ENCODE measurements at places on chromosomes 5 and 9.

GRCh38 chr9:99401680-99402504 is 179.8 kb downstream of the SEC61B start:
- DNase-seq: no peak

DNA sequence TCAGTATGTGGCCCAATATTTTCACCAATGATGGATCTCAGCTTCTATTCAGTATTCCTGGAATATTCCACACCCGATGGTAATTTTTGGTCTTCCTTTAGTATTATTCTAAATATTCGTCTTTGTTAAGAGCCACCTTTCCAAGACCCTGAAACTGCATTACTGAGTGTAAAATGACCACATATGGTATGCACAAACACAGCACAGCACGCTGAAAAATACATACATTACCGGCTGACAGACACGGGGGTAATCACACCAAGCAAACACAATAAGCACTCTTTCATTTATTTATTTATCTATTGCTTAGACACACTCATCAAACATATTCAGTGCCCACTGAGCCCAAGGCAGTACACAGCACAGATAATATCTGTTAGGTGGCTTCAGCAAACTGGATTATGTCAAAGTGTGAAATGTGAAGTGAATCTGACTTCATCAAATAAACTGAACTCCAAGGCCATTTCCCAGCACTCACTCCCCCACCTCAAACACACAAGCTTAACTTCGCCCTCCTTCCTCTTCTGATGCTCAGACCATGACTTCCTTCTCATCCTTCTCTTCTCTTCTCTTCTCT is 1637.8 kb upstream of the C9orf72 start:
- DNase-seq: no peak

GRCh38 chr5:139808481-139809330 is 13.1 kb downstream of the PSD2 start:
- peak; percentile 68 for DNase-seq

DNA sequence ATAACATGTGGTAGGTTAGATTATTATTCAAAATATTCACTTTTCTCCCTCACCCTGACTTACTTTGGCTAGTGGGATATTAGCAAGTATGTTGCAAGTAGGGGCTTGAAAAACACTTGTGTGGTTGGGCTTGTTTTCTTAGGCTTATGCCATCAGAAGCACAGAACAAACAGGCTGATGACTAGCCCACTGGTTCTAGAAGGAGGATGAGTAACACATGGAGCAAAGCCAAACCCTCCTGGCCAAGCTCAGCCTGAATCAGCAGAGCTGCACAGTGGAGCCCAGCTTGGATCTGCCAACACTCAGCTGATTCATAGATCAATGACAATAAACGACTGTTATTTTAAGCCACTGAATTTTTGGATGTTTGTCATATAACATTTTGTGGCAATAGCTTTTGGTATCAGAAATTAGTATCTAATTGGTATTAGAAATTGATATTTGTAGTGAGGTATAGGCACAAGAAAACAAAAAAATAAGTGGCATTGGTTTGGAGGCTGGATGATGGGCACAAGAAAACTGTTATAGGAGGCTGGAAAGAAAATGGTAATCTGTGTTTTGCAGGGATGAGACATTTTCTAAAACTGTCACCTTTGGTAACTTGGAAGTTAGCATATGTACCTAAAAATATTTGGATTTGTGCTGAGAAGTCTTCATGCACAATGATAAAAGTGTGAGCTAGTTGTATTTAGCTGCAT is 46.1 kb upstream of the ZBED3 start:
- no peak for DNase-seq

GRCh38 chr9:31146485-31147166 is 1237.8 kb upstream of the ACO1 start:
- no peak for DNase-seq

- no peak for DNase-seq
Observed at GRCh38 chr5:134608555-134608954, 24.1 kb downstream of the SAR1B start.

- no peak for DNase-seq
Observed at GRCh38 chr5:40495237-40495635, 184.5 kb upstream of the PTGER4 start.

- no peak for DNase-seq
Observed at GRCh38 chr5:168274406-168274805, 17.0 kb upstream of the WWC1 start.

GRCh38 chr5:180021900-180022299 is 49.7 kb downstream of the RNF130 start:
- DNase-seq: no peak

- DNase-seq: no peak
Observed at GRCh38 chr5:137706841-137707240, 29.0 kb downstream of the KLHL3 start.

- DNase-seq: no peak
Observed at GRCh38 chr5:173664154-173664526, 47.7 kb upstream of the BOD1 start.

DNA sequence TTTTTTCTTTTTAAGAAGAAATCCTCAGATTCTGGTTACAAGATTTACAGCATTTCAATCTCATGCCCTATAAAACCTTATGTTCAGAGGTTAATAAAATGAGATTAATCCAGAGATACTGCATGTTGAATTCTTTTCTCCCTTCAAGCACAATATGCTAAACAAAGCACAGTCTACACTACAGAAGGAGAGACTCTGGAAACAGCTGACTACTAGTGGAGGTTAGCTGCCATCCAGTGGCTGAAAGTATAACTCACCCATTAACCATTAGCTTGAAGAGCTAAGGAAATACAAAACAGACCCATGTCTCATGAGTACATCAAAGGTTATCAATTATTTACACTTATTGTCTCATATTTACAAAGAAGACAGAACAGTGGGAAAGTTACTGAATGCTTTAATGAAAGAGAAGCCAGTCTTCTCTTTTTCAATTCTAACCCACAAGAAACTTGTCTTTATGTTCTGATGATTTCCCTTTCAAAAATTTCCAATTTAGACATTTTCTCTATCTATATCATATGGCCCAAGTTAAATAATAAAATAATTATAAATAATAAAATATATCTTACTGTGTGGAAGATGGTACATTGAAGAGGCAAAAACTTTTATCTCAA is 12.7 kb upstream of the DNAH5 start:
- no peak for DNase-seq

- no peak for DNase-seq
Observed at GRCh38 chr9:99748676-99749075, 73.0 kb upstream of the NR4A3 start.

DNA sequence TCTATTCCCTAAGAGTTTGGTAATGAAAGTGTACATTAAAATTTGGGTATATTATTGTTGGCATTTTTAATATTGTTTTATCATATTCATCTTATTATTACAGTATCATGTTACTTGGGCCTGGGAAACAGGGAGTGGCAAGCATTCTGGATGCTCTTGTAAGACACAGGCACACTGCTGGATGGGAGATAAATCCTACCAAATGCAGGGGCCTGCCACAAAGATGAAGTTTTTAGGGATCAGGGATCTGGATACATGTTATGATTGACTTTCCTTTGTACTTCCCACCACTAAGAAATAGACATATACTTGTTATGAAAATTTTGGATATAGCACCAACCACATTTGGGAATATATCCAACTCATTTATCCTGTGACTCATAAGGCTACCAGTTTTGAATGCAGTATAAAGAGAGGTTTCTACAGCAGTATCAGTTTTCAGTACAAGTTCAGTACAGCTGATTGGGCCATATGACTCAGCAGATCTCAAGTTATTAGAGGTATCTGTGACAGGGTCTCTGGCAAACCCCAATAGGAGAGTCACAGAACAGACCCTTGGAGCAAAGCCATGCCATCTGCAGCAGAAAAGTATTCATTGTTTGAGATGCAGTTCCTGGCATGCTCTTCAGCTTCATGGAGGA is 360.1 kb downstream of the DMAC1 start:
- no peak for DNase-seq

DNA sequence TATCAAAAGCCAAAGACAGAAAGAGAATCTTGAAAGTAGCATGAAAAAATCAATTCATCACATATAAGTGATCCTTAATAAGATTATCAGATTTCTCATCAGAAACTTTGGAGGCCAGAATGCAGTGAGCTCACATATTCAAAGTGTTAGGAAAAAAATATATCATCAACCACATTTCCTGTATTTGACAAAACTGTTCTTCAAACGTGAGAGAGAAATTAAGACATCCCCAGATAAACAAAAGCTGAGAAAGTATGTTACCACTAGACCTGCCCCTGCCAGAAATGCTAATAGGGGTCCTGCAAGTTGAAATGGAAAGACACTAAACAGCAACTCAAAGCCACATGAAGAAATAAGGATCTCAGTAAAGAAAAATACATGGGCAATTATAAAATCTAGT is 29.9 kb downstream of the HACD4 start:
- no peak for DNase-seq

- DNase-seq: no peak
Observed at GRCh38 chr5:135950611-135951010, 4.2 kb downstream of the LECT2 start.

DNA sequence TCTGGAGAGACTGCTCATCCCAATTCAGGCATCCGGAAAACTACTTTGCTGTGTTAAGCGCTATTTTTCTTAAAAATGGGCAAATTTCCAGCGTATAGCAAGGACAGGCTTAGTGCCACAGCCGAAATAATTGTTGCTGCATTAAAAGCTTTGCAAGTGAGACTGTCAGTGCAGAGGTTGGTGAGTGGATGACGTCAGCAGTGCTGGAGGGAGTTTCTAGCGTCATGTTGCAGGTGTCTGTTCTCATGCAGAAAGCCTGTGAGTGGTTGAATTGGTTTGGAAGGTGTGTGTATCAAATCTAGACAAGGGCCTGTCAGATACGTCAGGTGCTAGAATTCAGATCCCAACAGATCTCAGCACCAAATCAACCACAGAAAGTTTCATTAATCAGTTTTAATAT is 204.4 kb downstream of the TRIO start:
- no peak for DNase-seq
